HFFc6 (cell line): ENCODE measurements at places on chromosomes 11 and 22. TPM values are rescaled to one million over a fixed set of nuclear protein-coding genes. Genes with fewer than 3 reads are reported as not detected.

Gene DRG1
- 63.2 and 74.9 TPM in 2 replicates for total RNA-seq

Gene RHOG
- 58.0 to 72.3 TPM (median 70.9 TPM) in 3 replicates for total RNA-seq

Gene MAP4K2
- total RNA-seq: 19.5 to 22.2 TPM (median 21.6 TPM) in 3 replicates

Gene ZBTB16
- not detected in 3 replicates for total RNA-seq

Gene C11orf97
- total RNA-seq: not detected in 3 replicates

Gene XKR3
- not detected in 2 replicates for total RNA-seq

Gene DAGLA
- total RNA-seq: 2.4 to 3.7 TPM (median 2.5 TPM) in 3 replicates

Gene PIWIL4
- total RNA-seq: 0.15 to 0.38 TPM (median 0.19 TPM) in 3 replicates

Gene RAB3IL1
- total RNA-seq: 5.3 to 8.0 TPM (median 5.3 TPM) in 3 replicates

Gene GAS2
- total RNA-seq: 0.36 to 0.64 TPM (median 0.46 TPM) in 3 replicates

Gene PTPRCAP
- 0.29 TPM in 1 of 3 replicates, not detected in the others for total RNA-seq

Gene FADS3
- 136 to 150 TPM (median 141 TPM) in 3 replicates for total RNA-seq

Gene OR5B21
- not detected in 3 replicates for total RNA-seq

Gene SSTR3
- not detected in 3 replicates for total RNA-seq

Gene FAM181B
- not detected in 2 replicates for total RNA-seq

Gene CRYBB2
- 0.27 to 0.51 TPM (median 0.28 TPM) in 3 replicates for total RNA-seq

Gene CADM1
- not detected in 3 replicates for total RNA-seq

Gene ARHGAP32
- 5.0 to 8.0 TPM (median 6.2 TPM) in 3 replicates for total RNA-seq

Gene GAL3ST3
- total RNA-seq: 0.14 TPM in 1 of 3 replicates, not detected in the others

Gene JAM3
- total RNA-seq: 52.6 to 56.9 TPM (median 54.2 TPM) in 3 replicates

Gene DLG2
- 0.23 to 0.30 TPM in 2 of 3 replicates, not detected in the other for total RNA-seq

Gene SLC25A17
- total RNA-seq: 24.5 to 28.5 TPM (median 27.6 TPM) in 3 replicates

Gene ANO9
- total RNA-seq: not detected in 3 replicates

Gene HTR3B
- not detected in 3 replicates for total RNA-seq

Gene OR4C6
- total RNA-seq: not detected in 3 replicates

Gene API5
- total RNA-seq: 90.9 to 101 TPM (median 101 TPM) in 3 replicates

Gene CASP5
- not detected in 3 replicates for total RNA-seq

Gene NDUFA6
- 56.3 to 69.6 TPM (median 68.6 TPM) in 3 replicates for total RNA-seq

Gene SERPIND1
- total RNA-seq: 0.11 TPM in 1 of 2 replicates, not detected in the other

Gene LRRC4C
- not detected in 3 replicates for total RNA-seq

Gene PRR33
- total RNA-seq: not detected in 3 replicates

Gene CEND1
- total RNA-seq: 9.3 to 12.2 TPM (median 11.1 TPM) in 3 replicates

Gene CASP4
- total RNA-seq: 56.5 to 67.0 TPM (median 61.0 TPM) in 3 replicates

Gene MEI1
- total RNA-seq: not detected in 2 replicates

Gene MS4A7
- total RNA-seq: not detected in 3 replicates

Gene OR5B3
- total RNA-seq: not detected in 3 replicates

Gene MPZL3
- total RNA-seq: 0.33 TPM in 1 of 3 replicates, not detected in the others

Gene FIBIN
- 40.1 to 94.0 TPM (median 78.9 TPM) in 3 replicates for total RNA-seq

Gene MAPK1
- total RNA-seq: 138 to 154 TPM (median 151 TPM) in 3 replicates

Gene SMC1B
- 0.06 TPM in 1 of 2 replicates, not detected in the other for total RNA-seq

Gene GSTT4
- not detected in 3 replicates for total RNA-seq

Gene CDK2AP2
- 31.3 to 40.1 TPM (median 32.0 TPM) in 3 replicates for total RNA-seq

Gene PATE2
- not detected in 3 replicates for total RNA-seq

Gene TNNT3
- total RNA-seq: not detected in 3 replicates

Gene LDLRAD3
- 5.5 to 5.8 TPM (median 5.7 TPM) in 3 replicates for total RNA-seq

Gene RAB6A
- 109 to 116 TPM (median 116 TPM) in 3 replicates for total RNA-seq

Gene GRIA4
- total RNA-seq: not detected in 3 replicates

Gene C22orf31
- not detected in 3 replicates for total RNA-seq

Gene XBP1
- 106 to 113 TPM (median 109 TPM) in 3 replicates for total RNA-seq

Gene IPO7
- total RNA-seq: 136 to 152 TPM (median 150 TPM) in 3 replicates

Gene GLB1L3
- not detected in 3 replicates for total RNA-seq
